ENCODE measurements at places on chromosomes 12 and 14. TPM values are rescaled to one million over a fixed set of nuclear protein-coding genes. Genes with fewer than 3 reads are reported as not detected.

Gene PITPNM2
- 1.3 TPM for polyA plus RNA-seq

Gene B4GALNT3
- polyA plus RNA-seq = not detected

GRCh38 chr12:93759512-93760081 is 82.4 kb downstream of the CRADD start:
- DNase-seq = no peak

Gene TMPRSS12
- polyA plus RNA-seq = not detected

DNA sequence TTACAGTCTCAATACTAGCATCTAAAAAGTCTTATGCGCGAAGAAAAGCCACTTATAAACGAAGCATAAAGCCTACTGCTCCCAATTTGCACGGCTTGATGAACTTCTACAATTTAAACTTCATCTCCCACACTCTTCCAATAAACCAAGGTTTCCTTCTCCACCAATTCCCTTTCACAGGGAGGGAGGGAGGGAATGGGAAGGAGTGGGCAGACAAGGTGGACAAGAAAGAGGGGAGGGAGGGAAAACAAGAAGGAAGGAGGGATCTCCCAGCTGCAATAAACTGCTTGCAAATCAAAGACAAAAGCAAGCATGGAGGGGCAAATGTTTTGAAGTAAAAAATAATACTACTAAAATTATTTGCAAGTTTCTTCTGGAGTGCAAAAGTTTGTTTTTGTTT is 64.5 kb downstream of the MED13L start:
- no peak for DNase-seq

Gene HAL
- polyA plus RNA-seq = 0.06 TPM

- DNase-seq = no peak
Measured at GRCh38 chr12:108615918-108616317, 17.8 kb downstream of the SELPLG start.

Gene TSPAN8
- polyA plus RNA-seq = not detected

GRCh38 chr12:27913999-27914614 is 58.4 kb downstream of the PTHLH start:
- no peak for DNase-seq

Gene SNX6
- 120 TPM for polyA plus RNA-seq

Gene KRT83
- polyA plus RNA-seq = not detected

Measured in AG04450 (cell line).